ENCODE measurements at places on chromosomes 7 and 10. TPM values are rescaled to one million over a fixed set of nuclear protein-coding genes. Genes with fewer than 3 reads are reported as not detected.

DNA sequence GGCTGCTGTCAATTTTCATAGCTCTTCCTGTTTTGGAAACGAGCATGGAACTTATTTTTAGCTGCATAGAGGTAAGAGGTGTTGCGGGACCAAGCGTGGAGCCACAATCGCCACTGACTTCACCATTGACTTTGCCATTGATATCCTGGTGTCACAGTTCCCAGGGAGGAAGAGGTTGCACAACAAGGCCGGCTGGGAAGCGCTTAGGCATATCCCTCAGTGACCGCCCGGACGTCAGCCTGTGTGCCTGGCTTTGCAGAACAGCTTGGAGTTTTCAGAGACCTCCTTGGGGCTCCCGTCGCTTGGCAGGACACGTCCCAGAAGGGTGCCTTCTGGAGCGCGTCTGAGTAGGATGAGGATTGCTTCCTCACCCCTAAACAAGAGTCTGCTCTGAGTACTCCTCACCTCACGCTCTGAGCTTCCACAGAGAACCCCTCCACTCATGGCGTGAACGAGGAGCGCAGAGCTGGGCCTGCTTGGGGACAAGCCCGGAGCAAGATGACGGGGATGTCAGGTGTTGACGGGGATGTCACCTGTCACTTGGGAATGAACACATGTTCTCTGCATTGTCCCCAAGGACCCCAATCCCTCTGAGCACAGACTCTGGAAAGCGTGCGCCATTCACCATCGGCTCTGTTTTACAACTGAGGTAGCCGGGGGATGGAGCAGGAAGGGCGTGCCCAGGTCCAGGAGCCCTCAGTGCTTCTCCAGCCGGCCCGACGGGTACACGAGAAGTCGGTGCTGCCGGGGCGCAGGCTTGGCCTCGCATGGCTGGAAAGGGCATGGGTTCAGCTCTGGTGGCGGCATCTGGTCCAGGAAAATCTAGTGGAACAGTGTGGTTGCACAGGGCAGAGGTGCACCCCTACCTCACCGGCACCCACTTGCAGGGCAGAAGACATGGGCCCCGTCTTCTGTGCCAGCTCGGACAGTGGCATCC lies 192.3 kb upstream of the SHH start:
- DNase-seq = no peak

The ADRB1 gene
- total RNA-seq = 0.20 TPM

- DNase-seq = peak; percentile 88
Observed at GRCh38 chr7:55309040-55309991, 55.8 kb upstream of the LANCL2 start.

- no peak for DNase-seq
Observed at GRCh38 chr10:128254476-128254875, 128.3 kb upstream of the MKI67 start.

DNA sequence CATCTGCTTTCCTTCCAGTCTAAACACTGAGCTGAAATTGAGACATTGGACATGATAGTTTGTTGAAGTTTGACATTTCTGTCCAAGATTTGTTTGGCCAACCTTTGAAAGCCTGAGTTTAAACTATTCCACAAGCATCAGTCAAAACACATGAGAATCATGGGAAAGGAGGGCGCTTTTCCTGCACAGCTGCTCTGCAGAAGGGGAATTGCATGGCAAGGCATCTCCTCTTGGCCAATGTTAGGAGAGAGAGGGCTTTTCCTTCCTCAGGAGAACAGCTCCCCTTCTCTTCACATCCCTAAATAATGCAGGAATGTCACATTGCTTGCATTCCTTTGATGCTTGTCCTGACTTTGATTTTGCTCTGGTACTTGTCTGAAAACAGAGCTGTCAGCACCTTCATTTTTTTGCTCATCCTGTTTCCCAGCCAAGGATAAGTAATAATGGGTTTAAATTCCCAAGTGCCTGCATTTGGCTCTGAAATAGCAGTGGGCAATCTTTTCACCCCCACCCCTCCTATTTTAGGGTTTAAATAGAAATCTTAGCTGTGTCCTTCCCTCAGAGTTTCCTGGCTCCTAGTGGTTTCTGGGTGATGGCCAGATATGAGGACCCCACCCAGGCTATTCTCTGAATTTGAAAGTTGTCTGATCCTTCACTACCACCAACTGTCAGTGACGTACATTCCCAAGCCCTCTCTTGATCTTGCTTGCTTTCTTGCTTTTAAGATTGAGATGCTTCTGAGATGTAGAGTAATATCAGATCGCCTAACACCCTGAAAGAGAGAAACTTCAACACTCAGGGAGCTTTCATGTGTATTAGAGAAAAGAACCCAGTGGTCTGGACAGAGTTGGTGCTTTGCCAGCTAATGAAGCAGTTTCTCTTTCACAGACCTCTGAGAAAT lies 75.2 kb upstream of the NPVF start:
- no peak for DNase-seq

DNA sequence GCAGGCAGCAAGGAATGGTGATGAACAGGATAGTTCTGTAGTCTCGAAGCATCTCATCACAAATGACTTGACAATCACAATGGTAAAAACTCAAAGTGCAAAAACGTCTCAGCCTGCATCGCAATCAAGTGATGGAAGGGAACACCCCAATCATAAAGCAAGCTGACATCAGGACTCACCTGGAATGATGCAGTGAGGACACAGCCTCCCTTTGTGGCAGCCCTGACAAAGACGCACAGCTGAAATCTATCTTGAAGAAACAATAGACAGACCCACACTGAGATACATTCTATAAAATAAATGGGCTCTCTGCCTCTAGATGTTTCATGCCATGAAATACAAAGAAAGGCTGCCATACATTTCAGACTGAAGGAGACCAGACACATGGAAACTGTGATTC lies 748.0 kb upstream of the IGFBP3 start:
- DNase-seq = no peak

- no peak for DNase-seq
Observed at GRCh38 chr7:156827587-156828203, 65.3 kb downstream of the LMBR1 start.

The TSPAN33 gene
- total RNA-seq = 0.86 TPM

DNA sequence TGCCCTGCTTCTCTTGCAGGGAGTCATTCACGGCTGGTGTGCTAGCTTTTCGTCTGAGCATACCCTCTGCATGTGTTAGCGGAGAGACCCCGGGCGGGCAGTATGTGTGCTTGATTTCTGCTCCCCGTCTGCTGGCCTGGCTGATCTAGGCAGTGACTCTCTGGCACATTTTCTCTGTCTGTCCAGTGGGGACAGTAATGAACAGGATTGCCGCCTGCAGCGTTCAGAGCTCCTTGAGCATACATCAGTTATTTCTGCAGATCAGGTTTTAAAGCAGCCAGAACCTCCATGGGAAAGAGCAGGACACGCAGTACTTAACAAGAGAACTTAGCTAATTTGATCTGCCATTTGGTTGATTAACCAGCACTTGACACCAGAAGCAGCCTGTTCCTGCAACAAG lies 242.5 kb downstream of the CELF2 start:
- no peak for DNase-seq

- no peak for DNase-seq
Observed at GRCh38 chr7:140247559-140247958, 70.8 kb upstream of the KDM7A start.

The XRCC2 gene
- total RNA-seq = 9.6 TPM

GRCh38 chr10:92502296-92502808 lies 71.5 kb downstream of the IDE start:
- DNase-seq = no peak

GRCh38 chr10:34543716-34544115 lies 271.4 kb downstream of the PARD3 start:
- DNase-seq = no peak

GRCh38 chr7:77306231-77307067 lies 106.8 kb upstream of the FGL2 start:
- DNase-seq = no peak

Data from activated CD4-positive, alpha-beta memory T cell treated with anti-CD3 and anti-CD28 coated beads, Interleukin-2, amount 10 ng/mL, durations not matched to agents 7 days and 5 days (primary cell).